ENCODE measurements at places on chromosomes 3 and 15. TPM values are rescaled to one million over a fixed set of nuclear protein-coding genes. Genes with fewer than 3 reads are reported as not detected.

GRCh38 chr15:67023517-67024313, 41.7 kb upstream of the SMAD3 start:
- no peak for DNase-seq

The LMAN1L gene
- total RNA-seq, result not detected

DNA sequence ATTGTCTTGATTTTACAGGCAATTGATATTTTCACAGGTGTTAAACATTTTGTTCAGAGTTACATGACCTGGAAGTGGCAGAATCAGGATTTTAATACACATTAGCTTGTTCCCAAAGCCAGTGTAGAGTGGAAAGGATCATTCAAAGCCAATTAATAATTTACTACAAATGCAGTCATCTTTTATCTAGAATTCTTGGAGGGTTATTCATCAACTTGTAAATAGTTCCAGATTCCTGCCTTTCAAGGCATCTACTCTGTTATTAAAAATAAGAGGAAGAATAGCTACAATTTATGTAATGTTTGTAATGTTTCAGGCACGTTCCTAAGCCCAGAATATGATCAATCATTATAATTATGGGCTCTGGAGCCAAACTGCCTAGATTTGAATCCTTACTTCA, 358.5 kb downstream of the ZNF385D start:
- DNase-seq, result no peak

- no peak for DNase-seq
Observed at GRCh38 chr3:107701299-107701698, 178.5 kb downstream of the BBX start.

DNA sequence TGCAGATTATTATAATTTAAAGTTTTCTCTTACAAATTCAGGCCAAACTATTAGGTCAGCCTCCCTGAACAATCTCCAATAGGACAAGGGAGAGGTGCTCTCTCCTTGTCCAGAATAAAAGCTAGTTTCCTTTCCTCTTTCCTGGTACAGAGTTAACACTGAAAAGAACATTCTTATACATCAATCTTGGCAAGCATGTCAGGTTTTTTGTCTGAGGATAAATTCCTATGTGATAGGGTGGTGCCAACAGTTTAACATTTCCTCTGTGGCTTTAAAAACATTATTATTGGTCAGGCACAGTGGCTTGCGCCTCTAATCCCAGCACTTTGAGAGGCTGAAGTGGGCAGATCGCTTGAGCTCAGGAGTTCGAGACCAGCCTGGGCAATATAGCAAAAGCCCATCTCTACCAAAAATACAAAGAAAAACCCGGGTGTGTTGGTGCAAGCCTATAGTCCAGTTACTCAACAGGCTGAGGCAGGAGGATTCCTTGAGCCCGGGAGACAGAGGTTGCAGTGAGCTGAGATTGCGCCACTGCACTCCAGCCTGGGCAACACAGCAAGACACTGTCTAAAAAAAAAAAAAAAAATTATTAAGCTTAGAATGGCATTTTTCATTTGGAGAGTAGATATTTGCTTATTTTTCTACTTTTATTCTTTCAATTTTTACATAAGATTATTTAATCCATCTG, 13.7 kb upstream of the ULK4 start:
- DNase-seq, result no peak

DNA sequence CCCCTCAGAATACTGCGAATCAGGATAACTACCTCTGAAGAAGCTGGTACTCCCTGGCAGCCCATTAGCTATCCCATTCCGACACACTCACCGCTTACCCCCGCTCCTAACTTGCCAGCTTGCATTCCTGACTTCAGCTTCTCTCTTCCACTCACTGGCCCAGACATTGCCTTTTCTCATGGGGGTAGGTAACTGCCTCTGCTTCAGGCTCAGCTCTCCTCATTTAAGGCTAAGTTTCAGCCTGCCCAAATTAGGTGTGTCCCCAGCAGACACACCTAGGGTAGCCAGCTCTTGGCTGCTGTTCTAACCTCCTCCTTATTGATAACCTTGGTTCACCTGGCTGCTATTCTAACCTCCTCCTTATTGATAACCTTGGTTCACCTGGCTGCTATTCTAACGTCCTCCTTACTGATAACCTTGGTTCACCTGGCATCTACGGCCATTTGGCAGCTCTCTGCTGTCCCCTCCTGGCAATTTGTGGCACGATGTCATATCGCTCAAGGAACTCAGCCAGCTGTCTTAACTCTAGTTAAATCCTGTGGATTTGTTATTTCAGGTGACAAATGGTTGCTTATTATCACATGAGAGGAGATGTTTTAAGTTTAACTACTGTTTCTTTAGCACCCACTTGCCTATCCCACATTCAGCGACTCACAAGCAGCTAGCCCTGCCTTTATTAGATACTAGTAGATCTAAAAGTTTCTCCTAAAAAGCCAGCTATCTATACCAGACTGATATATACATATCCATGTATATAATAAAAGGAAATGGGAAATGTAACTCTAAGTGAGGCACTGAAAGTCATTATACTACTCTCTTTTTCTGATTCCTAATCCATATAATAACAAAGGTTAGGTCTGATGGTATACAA, 106.5 kb upstream of the ACP3 start:
- no peak for DNase-seq
